ENCODE measurements at places on chromosomes 7 and 10. TPM values are rescaled to one million over a fixed set of nuclear protein-coding genes. Genes with fewer than 3 reads are reported as not detected.

- DNase-seq, result no peak
Measured at GRCh38 chr7:18780266-18780665, 284.7 kb downstream of the HDAC9 start.

DNA sequence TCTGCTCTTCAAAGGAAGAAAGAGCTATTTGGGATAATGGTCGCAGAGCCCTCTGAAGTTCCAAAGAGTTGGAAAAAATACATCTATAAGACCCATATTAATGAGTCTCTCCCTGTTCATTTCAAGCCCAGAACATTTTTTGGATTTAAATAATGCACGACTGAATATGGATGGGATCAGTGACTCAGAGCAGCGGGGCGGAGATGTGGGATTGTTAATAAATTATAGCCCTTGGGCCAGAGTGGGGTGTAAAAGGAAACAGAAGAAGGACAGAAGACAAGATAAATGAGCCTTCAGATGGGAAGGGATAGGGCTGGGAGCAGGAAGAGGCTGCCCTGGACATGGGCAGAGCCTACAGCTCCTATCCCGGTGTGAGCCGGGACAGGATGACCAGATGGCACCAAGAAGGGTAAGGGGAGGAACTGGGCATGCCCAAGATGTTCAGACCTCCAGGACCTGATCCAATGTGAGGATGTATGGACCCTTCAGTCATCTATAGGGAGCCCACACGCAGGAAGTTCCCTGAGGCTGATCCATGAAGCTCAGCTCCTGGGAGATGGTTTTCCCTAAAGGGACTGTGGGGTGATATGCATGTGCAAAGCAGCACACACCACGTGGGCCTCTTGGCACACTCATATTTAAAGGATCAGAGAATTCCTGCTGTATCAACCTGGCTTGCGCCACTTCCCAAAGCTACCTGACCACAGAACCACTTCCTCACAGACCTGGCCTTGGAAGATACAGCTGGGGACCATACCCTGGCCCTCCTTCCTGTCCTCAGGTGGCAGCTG lies 96.1 kb upstream of the PLXNA4 start:
- DNase-seq, result no peak

DNA sequence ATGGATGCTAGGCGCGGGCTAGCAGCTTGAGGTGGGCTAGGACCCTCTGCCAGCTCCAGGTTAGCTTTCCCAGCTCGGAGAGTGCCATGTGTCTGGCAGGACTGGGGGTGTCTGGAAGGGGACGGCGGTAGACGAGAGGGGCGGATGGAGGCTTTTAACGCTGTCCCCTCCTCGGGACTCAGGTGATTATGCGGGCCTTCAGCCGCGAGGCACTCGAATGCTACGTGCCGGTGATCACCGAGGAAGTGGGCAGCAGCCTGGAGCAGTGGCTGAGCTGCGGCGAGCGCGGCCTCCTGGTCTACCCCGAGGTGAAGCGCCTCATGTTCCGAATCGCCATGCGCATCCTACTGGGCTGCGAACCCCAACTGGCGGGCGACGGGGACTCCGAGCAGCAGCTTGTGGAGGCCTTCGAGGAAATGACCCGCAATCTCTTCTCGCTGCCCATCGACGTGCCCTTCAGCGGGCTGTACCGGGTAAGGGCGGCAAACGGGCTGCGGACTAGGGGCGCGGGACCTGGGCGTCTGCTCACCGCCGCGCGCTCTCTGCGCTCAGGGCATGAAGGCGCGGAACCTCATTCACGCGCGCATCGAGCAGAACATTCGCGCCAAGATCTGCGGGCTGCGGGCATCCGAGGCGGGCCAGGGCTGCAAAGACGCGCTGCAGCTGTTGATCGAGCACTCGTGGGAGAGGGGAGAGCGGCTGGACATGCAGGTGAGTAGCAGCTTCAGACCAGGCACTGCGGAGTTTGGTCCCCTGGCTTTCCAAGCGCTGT lies 1.1 kb downstream of the CYP26A1 start:
- DNase-seq, result peak; percentile 52

- no peak for DNase-seq
Measured at GRCh38 chr10:1257274-1257673, 201.1 kb downstream of the WDR37 start.

The THAP5 gene
- 49.0 TPM for total RNA-seq

- DNase-seq, result no peak
Measured at GRCh38 chr7:27122077-27122910, 8.3 kb downstream of the HOXA4 start.

GRCh38 chr10:3875842-3876235 lies 90.8 kb upstream of the KLF6 start:
- no peak for DNase-seq

The VWDE gene
- total RNA-seq, result not detected

The EPHB6 gene
- total RNA-seq, result 69.6 TPM

The ZNF777 gene
- total RNA-seq, result 16.0 TPM

GRCh38 chr7:30301751-30302150 lies 17.4 kb downstream of the ZNRF2 start:
- DNase-seq, result no peak

- no peak for DNase-seq
Measured at GRCh38 chr7:114309729-114310128, 104.9 kb upstream of the FOXP2 start.

GRCh38 chr10:114604357-114605130 lies 53.5 kb downstream of the ABLIM1 start:
- no peak for DNase-seq

The ENTPD7 gene
- 6.0 TPM for total RNA-seq

GRCh38 chr7:123460616-123461015 lies 73.8 kb downstream of the IQUB start:
- no peak for DNase-seq

DNA sequence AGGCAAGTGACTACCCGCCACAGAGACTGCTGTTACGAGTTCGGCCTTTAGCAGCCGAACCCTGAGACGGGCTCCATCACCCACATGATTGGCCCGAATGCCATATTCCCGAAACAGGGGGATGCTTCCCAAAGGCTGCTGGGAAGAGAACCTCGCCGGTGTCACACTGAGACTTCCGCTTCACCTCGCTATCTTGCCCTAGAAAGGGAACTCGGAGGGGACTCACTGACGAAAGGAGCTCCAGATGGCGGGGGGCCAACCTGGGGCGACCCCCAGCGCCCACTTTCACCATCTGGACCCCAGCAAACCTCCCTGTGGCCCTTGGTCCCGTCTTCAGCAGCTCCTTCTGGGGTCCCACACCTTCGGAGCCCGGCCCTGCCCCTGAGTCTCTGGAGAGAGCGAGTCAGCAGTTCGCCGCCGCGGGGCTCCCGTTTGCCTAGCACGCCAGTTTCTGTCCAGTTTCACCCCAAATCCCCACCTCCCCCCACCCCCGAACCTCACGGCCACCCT lies 529 bp downstream of the HPS1 start:
- DNase-seq, result peak; percentile 78

GRCh38 chr10:75437693-75438092 lies 6.3 kb downstream of the LRMDA start:
- DNase-seq, result no peak

DNA sequence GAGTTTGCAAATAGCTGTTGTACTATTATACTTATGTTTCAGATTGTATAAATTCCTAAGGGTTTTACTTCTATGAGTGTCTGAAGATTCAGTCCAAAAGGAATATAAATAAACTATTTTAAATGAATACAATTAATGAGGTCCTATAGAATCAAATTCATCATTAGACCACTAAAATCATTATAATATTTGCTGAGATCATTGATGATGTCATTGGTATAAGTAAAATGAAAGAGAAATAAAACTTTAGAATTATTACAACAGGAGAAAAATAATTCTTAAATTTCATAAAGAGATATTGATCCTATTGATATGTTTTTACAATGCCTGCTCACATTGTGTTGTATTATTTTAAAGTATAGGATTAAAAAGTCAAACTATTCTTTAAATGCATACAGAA lies 544.0 kb upstream of the ZWINT start:
- no peak for DNase-seq

The HOXA9 gene
- total RNA-seq, result not detected

DNA sequence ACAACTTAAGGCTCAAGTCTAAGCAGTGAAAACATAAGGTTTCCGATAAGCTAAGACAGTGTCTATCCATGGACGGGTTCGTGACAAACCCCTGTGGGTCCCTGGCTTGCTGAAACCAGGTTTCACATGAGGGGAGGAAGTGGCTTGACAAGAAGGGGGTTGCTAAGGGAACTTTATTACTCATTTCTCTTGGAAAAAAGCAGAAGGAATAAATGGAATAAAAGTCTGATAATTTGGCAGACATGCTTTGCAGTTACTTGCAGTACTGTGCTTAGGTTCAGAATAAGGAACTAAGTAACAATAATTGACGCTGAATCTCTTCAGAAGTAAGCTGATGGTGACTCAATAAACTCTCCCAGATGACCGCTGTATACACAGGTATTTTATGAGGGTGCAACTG lies 34.7 kb downstream of the RBM17 start:
- DNase-seq, result no peak

DNA sequence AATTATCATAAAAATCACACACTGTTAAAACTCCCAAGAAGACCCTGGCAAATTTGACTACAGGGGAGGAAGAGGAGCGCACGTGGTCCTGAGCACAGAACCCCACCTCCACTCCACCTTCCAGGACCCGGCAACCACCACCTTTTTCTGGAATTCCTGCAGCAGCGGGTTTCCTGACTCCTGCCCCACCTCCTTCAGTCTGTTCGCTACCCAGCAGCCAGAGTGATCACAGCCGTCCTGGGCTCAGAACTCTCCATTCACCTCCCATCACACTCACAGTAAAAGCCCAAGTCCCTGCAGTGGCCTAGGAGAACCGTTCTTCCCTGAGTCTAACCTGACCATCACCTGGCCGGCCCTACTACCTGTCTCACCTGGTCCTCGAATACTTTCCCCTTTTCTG lies 107.4 kb upstream of the FAM204A start:
- no peak for DNase-seq

- DNase-seq, result no peak
Measured at GRCh38 chr7:154409703-154410311, 357.6 kb downstream of the DPP6 start.

DNA sequence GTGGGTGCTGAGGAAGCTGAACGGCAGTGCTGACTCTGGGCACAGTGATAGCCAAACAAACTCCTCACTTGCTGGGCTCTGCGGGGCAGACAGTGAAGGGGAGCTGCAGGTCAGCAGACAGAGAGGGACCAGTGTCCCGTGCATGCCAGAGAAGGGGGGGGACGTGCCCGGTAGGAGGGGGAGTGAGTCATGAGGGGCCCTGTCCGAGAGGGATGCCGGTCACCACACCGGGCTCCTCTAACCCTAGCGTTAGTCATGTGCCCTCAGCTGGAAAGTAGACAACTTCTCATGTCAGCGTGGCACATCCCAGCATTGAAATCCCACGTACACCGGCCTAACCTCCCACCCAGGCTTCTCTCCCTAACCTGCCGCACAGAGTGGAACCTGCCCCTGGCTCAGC lies 117.1 kb upstream of the DPP6 start:
- no peak for DNase-seq

DNA sequence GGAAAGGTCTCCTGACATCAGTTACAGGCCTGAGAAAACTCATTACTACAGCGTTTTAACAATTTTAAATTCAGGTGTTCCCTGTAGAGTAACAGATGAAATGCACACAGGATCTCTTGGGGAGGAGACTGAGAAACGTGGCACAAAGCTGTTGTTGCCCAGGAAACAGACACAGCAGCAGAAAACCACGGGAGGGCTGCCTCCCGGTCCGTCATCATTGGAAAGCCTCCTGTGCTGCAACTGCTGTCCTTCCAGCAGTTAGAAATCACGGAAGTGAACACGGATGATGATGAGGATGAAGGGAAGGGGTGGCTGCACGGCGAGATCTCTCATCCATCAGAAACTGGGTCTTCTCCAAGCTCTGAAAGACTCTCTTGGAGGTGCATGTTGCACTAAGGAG lies 94.6 kb upstream of the RNF32 start:
- DNase-seq, result no peak

The PROSER2 gene
- total RNA-seq, result not detected

The PODXL gene
- 5.8 TPM for total RNA-seq

DNA sequence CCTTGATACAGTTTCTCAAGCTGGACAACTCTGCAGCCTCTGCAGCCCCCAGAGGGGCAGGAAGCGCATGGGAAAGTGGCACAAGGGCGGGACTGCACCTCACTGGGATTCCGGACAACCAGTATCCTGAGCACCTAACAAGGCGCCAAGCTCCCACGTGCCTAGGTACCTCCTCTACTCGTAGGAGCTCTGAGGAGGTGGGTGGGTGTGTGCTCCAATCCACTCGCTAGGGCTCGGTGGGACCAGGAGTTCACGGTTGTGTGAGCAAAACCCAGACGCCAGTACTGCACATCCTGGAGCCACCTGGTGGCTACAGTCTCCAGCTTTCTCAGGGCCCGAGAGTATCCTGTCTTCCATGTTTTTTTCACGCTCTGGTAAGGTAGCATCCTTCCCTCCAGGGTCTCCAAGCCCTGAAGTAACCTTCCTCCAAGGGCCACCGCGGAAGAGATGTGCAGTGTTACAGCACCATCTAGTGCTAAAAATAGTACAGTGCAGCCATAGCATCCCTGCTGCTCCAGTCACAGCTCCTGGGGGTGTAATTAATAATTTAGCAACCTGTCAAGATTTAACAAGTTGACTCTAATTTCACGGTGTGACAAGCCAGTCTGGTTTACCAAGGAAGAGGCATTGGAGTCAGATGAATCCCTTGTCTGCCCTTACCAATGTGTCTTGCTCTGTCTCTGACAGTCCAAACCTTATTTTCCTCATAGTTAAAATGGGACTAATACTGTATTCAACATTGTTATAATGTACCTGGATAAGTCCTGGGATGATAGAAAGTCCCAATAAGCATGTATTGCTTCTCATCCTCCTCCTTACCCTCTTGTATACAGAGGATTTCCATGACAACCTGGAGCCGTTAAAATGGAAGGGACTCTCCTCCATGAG lies 70.4 kb downstream of the HERPUD2 start:
- peak; percentile 69 for DNase-seq

The EVX1 gene
- total RNA-seq, result not detected

DNA sequence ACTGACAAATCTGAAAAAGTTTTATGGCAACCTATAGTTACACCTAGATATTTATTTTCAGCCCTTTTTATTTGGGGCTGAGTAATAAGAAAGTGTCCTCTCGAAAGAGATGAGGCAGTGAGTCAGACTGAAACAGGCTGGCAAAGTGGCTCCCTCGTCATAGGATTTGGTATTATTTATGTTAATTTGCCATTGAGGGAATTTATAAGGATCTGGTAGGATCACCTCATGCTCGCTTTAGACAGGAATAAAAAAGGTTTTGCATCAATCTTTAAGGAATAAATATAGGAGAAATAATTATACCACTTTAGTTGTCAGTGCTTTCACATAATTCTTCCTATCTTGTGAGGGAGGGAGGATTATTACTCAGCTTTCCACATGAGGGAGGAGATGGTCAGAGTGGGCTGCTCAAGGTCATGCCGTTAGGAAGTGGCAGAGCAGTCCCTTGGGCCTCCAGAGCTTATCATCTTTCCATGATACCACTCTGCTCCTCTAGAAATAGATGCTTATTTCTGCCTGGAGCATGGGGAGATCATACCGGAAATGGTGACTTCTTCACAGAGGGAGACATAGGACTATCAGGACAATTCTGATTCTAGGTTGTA lies 356.8 kb downstream of the GPR158 start:
- no peak for DNase-seq

Measured in B cell (primary cell).